ENCODE measurements at places on chromosomes 2 and 18.
A peak's percentile ranks its signal among the peaks of the same experiment; 100 is the strongest.

GRCh38 chr18:1846640-1847039 lies 724.7 kb downstream of the METTL4 start:
- peak; percentile 64 for DNase-seq

- no peak for DNase-seq
Observed at GRCh38 chr2:119487434-119488244, 36.6 kb downstream of the SCTR start.

DNA sequence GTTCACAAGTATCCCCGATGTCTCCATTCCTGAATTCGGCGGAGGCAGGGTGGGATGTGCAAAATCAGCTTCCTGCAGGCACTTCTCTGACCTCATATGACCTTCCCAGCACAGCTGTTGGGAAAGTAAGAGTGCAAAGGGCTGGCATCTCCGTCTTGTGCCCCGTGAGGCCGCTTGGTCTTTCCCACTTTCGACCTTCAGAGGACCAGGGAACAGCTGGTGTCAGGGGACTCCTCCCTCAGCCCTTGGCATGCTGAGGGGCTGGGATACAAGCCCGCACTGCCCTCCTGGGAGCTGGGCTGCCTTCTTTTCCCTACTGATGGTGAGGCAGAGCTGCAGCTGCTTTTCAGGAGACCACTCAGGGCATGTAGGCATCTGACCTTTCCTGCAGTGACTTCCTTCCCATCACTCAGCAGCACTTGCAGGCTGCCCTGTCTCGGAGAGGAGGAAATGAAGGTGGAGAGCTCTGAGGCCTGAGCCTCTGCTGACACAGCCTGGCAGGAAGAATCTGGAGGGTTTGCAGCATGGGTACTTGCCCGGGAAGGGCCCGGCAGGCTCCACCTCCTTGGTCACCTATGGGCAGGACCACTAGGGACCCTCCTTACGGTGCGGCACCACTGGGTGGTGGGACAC lies 277.2 kb upstream of the HS6ST1 start:
- no peak for DNase-seq

GRCh38 chr2:144256996-144257707 lies 262.8 kb downstream of the ZEB2 start:
- peak; percentile 77 for DNase-seq

DNA sequence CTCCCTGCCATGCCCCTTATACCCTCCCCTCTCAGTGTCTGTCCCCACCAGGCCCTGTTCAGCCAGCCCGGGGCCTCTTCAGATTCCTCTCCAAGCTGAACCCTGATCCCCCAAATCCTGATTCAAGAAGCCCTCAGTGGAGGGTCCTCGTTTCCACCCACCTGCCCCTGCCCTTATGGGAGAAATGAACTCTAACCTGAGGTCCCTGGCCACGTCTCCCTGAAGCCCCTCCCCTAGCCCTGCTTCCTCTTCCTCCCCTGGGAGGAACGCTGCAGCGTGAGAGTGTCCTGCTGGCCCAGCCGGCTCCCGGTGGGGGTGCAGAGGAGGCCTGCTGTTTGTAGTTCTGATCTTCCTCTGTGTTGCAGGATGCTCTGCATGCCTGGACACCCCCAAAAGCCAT lies 56.7 kb upstream of the GLI2 start:
- no peak for DNase-seq

DNA sequence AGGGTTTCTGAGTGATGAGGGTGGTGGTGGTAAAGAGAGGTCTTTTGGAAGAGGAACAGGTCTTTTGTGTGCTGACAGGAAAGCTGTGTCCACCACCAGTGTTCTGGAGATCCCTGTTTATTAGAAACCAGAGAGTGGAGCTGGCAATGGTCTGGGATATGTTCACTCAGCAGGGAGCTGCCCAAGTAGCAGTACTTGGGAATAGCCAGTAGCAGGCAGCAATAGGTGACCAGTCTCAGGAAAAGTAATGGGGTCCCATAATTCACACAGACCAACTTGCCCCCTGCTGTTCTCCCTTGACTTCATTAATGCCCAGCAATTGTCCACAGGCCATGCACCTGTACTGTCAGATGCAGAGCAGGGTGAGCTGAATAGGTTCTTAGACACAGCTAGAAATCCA lies 1.8 kb downstream of the TSPYL6 start:
- DNase-seq, result no peak

DNA sequence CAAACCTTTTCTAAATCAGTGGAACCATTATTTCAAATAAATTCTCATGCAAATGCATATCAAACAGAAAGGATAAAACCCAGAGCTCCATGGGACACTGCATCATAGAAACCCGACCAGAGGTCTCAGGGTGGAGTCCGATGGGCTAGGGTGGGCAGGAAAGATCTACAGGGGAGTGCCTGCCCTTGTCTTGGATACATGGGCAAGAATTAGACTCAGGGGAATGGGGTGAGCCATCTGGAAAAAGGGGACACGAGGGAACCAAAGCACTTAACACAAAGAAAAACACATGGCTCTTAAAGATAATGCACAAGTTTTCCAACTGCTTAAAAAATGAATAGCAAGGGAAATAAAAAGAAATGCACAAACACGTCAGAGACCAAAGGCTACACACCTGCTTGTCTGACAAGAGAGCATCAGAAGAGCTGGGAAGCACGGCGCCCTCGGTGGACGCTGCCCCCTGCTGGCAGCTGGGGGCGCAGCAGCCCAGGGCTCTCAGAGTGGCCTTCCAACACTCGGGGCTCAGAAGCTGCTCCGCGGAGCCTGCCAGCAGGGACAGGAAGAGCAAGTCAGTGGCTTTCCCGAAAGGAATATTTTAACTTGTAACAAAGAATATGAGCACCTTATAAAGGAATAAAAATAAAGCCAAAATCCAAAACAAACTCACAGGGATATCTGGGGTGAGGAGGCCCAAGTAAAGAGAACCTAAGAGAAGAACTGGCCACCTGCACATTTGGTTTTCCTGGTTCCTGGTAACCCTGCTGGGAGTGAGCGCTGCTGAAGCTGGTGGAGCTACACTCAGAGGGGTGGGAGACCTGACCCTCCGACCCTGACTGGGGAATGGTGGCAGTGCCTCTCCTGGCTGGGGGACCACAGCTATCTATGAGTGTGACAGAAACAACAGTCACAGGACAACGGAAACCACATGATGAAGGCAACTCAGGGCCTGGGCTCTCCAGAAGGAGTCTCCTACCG lies 54.5 kb downstream of the SIGLEC15 start:
- DNase-seq, result peak; percentile 55

GRCh38 chr18:67854340-67854739 lies 337.8 kb upstream of the DSEL start:
- no peak for DNase-seq

- no peak for DNase-seq
Observed at GRCh38 chr2:240426845-240427721, 8.4 kb upstream of the GPC1 start.

DNA sequence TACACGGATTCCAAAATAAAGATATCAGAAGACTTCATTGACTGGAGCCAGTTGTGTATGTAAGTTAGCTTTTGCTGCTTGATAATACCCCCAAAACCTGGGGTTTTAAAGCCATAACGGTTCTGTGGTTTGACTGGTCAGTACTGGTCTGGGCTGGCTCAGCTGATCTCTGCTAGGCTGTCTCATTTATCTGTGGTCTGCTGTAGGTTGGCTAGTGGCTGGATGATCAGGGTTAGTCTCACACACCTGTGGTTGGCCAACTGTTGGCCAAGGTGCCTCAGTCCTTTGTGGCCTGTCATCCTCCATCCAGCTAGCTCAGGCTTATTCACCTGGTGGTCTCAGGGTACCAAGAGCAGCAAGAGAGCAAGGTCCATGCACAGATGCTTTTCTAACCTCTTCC lies 183.2 kb downstream of the KLHL29 start:
- DNase-seq, result no peak

GRCh38 chr18:78739882-78740677 lies 239.5 kb upstream of the SALL3 start:
- DNase-seq, result no peak

DNA sequence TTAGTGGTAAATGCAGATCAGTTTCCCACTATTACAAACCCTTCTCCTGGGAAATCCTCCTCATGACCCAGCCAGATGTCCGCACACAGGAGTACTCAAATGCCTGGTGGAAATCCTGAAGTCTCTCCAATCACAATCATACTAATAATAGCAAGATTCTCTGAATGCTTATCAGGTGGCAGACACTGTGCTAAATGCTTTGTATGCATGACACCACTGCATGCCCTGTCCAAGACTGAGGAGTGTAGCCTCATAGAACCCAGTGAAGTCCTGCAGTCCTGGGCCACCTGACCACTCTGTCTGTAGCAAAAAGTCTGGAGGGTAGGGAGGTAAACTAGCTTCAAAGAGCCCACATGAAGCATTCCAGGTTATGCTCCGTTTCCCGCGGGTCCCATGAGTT lies 434.8 kb upstream of the CHST9 start:
- no peak for DNase-seq

DNA sequence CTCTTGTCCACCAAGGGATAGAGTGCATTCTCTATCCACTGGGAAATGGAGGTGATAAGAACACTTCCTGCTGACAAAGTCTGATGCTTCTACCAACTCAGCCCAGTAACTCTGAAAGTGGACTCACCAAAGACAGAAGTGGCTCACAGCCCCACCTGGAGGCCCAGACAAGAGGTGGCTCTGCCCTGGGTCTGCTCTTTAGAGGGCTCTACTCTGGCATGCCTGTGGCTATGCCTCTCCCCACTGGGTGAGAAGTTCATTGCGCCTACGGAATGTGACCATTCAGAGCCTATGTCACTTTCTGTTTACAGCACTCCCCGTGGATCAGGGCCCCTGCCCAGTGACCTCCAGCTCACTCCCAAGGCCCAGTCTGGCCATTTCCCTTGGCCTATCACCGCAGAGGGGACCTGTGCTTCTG lies 13.5 kb upstream of the XDH start:
- no peak for DNase-seq

DNA sequence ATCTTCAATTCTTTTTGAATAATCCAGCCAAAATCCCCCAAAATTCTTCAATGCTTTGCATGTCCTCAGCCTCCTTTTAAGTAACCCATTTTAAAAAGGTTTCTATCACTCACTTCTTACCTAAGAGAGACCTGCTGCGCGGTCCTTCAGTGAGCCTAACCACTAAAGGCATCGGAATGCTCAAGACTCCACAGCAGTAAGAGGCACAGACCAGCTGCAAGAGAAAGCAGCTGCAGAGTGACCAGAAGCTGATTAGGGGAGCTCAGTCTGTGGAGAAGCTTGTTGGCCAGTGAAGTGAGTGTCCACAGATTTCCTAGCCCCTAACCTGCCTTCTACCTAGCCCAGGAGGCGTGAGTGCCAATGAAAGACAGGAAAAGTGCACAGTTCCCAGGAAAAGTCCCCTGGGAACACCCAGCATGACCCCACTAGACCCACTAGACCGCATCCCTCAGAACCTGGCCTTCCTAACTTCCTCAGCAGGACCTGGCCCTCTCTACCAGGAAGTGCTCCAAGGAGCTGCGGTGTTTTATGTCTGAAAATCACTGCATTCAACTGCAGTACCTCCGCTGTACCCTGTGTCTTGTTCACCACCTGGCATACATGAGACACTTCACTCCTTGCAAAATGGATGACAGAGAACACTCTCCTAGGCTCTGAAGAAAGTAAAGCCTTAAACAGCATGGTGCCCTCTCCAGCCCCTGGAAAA lies 10.1 kb downstream of the MBOAT2 start:
- no peak for DNase-seq

DNA sequence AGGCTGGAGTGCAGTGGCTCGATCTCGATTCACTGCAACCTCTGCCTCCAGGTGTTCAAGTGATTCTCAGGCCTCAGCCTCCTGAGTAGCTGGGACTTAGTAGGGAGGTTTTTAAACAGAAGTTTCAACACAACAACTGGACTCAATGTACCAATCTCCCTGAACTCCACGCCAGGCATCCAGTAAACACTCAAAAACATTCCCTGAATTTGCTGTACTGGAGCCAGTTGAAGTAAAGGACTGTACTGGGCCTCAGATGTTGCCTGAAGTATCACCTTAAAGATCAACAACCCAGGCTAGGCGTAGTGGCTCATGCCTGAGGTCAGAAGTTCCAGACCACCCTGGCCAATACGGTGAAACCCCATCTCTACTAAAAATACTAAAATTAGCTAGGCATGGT lies 22.4 kb downstream of the RAB1A start:
- no peak for DNase-seq

DNA sequence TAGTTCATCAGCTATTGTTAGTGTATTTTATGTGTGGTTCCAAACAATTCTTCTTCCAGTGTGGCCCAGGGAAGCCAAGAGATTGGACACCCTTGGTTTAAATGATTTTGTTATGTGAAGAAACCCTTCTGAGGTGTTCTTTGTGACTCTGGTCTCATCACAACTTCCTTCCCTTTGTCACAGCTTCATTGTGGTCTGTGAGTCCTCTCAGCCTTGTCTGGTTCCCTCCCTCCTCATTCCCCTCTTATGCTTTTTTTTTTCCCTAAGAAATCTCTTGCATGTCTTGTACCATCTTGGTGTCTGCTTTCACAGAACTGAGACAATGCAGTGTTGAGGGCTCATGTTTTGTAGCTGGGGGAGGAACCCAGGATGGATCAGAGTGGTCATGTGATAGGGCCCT lies 118.9 kb downstream of the TMEM182 start:
- DNase-seq, result no peak

DNA sequence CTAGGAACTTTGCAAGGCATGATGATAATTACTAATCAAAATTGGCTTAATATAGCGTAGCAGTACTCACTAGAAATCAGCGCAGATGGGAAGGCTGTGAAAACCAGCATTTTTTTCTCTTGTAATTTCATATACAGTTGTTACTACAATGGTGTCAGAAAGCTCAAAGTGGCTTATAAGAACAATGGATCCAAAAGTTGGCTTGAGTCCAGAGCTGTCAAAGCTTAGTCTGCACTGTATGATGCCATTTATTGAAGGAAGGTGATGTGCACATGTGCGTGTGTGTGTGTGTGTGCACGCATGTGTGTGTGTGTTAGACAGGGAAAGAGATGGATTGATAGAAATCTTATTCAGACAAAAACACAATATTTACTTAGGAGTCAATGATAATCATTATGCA lies 341.3 kb downstream of the TGIF1 start:
- DNase-seq, result no peak

GRCh38 chr2:21261591-21261990 lies 137.8 kb downstream of the TDRD15 start:
- no peak for DNase-seq

DNA sequence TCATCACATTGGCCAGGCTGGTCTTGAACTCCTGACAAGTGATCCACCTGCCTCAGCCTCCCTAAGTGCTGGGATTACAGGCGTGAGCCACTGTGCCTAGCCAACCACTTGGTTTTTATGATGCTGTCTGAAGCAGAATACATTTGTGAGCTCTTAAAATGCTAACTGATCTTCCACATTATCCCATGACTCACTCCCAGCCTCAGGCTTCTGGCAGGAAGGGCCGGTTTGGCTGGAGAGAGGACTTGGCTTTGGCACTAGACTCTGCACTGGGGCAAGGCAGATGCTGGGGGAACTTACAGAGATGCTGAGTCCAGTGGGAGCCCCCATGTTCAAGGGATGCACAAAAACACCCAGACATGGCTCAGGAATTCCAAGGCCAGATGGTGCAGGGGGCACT lies 40.5 kb upstream of the SH3BP4 start:
- peak; percentile 48 for DNase-seq
